ENCODE measurements at places on chromosomes 3 and 15.

DNA sequence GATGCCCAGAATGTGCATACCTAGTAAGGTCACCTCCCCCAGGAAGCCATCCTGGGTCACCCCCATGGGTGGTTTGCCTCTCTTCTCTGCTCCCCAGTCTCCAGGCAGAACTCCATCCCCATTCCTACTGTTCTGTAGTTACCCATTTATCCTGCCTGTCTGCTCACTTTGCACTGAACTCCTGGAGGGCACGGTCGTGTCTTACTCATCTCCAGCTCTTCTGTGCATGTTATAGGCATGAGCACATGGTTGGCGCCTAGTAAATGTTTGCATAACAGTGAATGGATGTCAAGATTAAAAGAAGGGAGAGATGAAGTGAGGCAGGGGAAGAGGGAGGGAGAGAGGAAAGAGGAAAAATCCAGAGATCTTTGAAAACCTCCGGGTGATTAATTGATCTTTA is 208.4 kb upstream of the TRIM42 start:
- no peak for DNase-seq

GRCh38 chr3:32110233-32110760 is 3.9 kb downstream of the GPD1L start:
- DNase-seq, result no peak

GRCh38 chr15:62412686-62413085 is 247.6 kb upstream of the C2CD4B start:
- no peak for DNase-seq

DNA sequence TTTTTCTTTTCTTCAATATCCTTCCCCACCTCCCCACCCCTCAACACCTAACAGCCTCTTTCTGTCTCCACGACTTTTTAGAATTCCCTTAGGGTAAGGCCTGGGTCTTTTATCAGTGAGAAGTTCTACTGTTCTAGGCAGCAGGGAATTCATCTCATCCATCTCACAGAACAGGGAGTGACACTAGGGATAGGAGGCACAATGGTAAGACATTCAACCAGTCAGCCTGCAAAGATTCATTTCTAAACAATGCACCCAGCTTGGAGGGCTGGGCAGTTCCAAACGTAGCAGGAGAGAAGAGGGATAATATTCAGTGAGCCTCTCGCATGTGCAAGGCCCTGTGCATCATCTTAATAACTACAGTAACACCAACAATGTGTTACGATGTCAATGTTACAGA is 43.6 kb downstream of the LRIG1 start:
- DNase-seq, result no peak

- DNase-seq, result peak; percentile 57
These were observed 275.4 kb downstream of the NEK10 start for GRCh38 chr3:27093771-27094170.

- no peak for DNase-seq
These were observed 20.7 kb upstream of the PPP2R3A start for GRCh38 chr3:135944831-135945230.

DNA sequence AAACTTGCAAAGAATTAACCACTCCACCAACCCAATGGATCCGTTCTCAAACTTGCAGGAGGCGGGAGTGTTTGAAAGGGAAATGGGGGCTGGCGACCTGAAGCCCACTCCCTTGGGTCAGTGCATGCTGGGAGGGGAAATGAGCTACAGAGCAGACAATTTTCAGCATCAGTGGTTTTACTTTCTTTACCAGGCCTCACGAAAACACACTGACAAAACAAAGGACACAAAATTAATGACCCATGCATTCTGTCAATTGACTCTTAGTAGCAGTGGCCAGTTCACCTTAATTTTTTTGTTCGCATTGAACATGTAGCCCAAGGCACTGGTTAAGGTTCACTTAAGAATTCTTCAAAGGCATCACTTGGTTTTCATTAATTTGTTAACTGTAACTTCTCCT is 413.5 kb downstream of the MECOM start:
- DNase-seq, result no peak

GRCh38 chr3:184347321-184348056 is 10.1 kb downstream of the FAM131A start:
- peak; percentile 47 for DNase-seq

DNA sequence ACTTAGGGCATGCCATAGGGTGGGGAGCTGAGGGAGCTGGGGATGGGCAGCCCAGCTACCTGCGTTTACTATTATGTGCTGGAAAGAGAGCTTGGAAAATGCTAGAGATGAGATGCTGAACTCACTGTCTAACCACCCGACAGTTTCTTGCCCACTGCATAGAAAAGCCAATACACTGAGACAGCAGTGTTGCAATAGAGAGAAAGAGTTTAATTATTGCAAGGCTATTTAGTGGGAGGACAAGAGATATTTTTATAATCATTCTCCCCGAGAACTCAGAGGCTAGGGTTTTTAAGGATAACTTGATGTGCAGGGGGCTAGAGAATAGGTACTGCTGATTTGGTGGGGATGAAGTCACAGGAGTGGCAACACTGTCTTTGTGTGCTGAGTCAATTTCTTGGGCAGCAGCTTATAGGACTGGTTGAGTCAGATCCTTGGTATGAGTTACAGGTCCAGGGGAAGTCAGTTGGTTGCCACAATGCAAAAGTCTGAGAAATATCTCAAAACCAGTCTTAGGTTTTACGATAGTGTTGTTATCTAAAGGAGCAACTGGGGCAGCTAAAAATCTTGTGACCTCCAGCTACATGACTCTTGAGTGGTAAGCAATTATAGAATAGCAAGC is 205.9 kb downstream of the GABRG3 start:
- no peak for DNase-seq

- DNase-seq, result no peak
These were observed 11.1 kb upstream of the PLXND1 start for GRCh38 chr3:129617381-129618185.

DNA sequence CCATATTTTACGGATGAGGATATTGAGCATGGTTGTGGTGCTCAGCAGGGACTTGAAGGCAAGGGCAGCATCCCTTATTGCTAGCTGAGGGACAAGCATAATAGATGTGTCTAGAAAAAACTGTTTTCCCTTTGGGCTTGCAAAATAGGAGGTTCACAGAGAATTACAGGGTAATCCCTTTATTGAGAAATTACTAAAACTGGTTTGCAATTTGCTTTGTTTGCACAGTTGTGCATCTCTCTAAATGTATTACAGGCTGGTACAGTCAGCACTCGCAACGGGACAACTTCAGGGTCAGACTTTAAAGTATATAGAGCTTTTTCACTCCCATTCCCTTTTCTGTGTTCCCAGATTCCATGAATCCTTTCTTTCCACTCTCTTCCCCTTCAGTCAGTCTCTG is 51.3 kb downstream of the SUCNR1 start:
- DNase-seq, result no peak

DNA sequence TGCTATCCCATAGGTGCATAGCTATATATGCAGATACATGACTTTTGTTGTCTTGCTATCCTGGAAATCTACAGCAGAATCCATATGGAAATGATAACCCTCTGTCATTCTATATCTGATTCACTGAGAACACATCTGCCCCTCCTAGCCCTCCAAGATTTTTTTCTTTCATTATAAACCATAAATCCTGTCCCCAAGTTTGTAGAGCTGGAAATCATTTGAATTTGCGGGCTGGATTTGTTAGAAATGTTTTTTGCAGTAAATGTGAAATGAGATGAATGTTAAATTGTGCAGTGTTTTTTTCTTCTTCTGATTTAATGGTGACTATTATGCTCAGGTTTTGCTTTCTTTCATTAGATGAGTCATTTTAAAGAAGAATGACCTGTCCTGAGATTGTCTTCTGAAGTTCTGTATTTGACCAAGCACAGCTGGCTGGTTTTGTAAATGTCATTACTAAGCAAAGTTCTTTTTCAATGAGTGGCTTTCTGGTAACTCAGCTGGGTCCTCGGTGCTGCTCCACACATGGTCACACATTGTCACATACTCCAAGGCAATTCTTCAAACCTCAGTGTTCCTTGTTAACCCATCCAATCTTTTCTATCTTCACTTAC is 25.3 kb upstream of the ABHD17C start:
- peak; percentile 35 for DNase-seq

- DNase-seq, result peak; percentile 39
These were observed 3.9 kb upstream of the DNASE1L3 start for GRCh38 chr3:58214484-58215316.

- DNase-seq, result peak; percentile 39
These were observed 44.8 kb downstream of the GATM start for GRCh38 chr15:45333550-45333949.

DNA sequence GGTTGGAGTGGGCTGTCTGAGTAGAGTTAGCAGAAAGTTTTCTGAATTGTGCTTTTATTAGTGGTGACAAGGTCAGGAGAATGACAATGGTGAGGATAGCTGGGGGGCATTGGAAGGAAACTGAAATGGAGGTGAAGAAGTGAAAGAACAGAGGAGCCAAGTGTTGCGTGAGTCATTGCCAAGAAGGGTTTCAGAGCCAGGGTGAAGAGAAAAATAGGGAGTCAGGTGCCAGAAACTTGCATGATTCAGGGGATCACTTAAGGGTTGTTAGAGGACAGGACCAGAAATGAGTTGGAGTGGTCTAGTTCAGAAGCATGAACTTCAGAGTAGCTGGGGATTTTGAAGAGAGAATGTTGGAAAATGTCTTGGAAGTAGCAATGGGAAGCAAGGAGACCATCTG is 86.0 kb upstream of the GALNT15 start:
- DNase-seq, result no peak

DNA sequence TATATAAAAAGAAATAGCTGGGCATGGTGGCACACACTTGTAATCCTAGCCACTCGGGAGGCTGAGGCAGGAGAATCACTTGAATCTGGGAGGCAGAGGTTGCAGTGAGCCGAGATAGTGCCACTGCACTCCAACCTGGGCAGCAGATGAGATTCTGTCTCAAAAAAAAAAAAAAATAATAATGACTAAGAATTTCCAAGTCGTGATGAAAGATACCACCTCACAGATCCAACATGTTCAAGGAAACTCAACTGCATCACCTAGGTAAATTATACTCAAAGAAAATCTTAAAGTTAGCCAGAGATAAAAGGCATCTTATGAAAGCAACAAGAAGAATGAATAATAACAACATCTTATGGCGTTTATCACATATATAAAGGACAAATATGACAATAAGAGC is 50.1 kb downstream of the DOCK3 start:
- no peak for DNase-seq

DNA sequence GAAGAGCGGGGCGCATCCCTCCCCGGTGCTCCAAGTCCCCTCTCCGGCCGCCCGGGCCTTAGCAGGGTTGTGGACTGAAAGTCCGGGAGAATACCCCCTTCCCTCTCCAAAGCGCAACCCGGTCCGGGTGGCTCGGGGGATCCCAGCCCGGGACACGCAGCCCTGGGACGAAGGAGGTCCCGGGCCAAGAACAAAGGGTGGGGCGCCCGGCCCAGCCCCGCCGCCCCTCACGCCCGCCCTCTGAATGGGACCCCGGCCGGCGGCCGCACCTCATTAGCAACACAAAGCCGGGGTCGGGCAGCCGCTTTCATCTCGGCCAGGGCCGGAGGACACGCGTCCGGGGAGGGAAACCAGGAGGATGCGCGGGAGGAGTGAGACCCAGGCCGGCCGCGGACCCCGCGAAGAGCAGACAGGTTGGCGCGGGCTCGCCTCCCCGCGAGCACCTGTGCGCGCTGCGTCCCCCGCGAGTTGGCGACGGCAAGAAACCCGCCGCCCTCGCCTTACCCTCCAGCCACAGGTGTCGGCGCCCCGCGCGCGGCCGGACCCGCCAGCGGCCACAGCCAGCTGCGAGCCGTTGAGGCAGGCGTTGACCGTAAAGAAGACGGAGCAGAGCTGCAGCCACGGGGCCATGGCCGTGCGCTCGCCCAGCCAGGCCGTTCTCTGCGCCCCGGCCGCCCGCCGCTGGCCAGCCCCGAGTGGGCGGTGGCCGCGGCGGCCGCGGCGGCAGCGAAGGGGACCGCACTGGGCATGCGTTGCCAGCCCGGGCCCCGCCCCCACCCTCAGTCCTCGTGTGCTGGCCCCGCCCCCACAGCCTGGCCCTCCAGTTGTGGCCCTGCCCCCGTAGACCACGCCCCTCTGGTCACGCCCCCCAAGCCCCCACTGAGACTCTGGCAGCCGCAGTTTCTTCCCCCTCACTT is at the start of gene IL17RD:
Gene IL17RD, minus strand, starts transcription at position 697 of the 917 bp plus-strand sequence. Its CDS starts 67 bp downstream, at position 630.
- DNase-seq, result peak; percentile 79

DNA sequence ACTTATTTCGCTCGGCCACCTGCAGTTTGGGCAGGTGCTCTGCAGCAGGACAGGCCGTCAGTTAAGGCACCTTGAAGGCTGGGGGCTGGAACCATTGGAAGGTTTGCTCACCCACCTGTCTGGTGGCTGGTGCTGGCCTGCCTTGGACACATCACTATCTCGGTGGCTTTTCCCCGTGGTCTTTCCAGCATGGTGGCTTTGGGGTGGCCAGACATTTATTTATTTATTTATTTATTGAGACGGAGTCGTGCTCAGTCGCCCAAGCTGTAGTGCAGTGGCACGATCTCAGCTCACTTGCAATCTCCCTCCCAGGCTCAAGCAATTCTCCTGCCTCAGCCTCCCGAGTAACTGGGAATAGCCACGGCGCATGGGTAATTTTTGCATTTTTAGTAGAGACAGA is 11.7 kb downstream of the ISG20 start:
- no peak for DNase-seq

- no peak for DNase-seq
These were observed 111.3 kb downstream of the BBX start for GRCh38 chr3:107634099-107634489.

- no peak for DNase-seq
These were observed 7.8 kb upstream of the SLCO3A1 start for GRCh38 chr15:91845720-91846119.

DNA sequence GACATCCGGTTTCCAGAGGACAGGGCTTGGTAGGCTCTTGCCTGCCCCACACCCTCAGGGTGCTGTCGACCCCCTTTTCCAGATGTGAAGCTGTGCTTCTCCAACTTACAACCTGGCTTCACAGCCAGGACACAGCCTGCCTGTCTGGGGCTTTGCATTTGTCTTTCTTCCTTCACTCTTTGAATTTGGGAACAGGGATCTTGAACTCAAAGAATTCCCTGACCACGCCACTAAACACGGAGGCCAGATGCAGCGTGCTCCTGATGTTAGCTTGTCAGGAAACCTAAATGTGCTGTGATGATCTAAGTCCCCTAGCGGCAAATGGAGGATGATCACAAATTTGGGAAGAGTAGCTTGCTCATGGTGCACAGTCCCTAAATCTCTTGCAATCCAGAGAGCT is 244.8 kb upstream of the RGMA start:
- no peak for DNase-seq

DNA sequence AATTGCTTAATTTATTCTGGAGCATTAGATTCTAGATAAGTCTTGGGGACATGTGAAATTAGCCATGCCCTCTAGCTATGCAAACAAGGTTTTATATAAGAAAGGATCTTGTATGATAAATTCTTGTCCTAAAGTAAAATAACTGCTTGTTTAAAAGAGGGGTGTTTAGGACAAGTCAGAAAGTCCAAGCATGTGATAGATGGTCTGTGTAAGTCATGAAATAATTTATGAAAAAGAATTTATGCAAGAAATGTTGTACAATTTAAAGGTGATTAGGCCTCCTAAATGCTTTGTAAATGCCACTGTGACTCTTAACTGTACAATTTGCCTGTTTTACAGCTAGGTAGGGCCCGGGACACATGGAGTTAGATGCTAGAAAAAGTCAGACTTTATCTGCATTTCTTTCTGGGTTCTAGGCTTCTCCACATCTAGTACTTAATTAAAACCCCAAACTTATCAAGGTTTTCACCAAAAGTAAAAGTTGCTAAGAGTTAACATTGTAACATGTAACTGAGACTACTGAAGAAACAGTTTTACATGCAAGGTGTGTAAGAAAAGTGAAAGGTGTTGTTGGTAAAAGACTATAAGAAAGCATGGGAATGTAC is 13.2 kb downstream of the LINS1 start:
- peak; percentile 20 for DNase-seq
